Suppressor macrophage treated with lipopolysaccharide for 4 hours (primary cell): ENCODE measurements at places on chromosomes 1 and 21.

DNA sequence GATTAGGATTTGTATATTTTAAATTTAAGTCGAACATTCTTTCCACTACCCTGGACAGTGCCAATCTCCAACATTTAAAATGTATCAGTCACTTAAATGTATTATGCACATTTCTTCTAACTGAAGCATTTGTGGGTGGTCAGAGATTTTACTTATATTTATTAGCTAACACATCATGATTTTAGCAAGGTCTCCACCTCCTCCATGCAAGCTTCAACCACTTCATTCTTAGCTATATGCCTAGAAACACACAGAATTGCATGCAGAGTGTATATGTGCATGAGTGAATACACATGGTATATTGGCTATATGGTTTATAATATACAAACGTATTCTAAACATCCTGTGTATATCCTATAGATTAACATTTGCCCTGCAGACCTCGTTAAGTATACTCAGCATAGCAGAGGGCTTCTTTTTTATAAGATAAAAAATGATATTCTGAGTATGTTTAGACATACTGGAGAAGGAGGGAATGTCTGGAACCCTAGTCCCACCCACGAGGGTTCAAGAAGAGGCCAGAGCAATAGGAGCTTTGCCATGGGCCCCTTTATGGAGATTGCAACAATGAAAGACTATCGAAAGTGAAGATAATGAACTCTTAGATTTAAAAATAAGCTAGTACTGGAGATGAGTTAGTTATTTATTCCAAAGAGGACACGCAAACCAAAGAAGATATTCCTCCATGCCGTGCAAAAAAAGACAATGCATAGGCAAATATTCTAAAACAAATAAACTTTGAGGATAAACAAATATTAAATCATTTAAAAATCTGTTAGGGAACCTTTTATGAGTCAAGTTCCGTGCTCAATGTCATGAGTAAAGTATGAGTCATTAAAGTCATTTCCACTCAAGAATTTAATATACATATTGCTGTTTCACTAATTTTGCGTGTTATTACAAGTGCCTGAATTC, 480.4 kb downstream of the SIPA1L2 start:
- no peak for DNase-seq

DNA sequence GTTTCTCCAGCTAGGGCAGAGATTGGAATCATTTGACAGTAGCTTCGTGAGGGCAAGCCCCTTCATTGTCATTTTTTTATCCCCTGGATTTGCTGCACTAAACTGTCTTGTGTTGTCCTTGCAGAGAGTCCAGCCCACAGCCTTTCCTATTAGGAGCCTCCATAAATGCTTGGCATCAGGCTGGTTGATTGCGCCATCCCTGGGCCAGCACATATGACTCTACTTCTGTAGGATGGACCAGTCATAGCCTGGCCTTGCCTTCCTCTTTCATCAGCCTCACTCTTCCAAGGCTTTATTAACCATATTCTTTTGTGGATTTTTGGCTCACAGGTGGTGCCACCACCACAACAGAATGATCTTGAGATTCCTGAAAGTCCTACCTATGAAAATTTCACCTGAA, 31.4 kb downstream of the LY9 start:
- peak; percentile 85 for DNase-seq

DNA sequence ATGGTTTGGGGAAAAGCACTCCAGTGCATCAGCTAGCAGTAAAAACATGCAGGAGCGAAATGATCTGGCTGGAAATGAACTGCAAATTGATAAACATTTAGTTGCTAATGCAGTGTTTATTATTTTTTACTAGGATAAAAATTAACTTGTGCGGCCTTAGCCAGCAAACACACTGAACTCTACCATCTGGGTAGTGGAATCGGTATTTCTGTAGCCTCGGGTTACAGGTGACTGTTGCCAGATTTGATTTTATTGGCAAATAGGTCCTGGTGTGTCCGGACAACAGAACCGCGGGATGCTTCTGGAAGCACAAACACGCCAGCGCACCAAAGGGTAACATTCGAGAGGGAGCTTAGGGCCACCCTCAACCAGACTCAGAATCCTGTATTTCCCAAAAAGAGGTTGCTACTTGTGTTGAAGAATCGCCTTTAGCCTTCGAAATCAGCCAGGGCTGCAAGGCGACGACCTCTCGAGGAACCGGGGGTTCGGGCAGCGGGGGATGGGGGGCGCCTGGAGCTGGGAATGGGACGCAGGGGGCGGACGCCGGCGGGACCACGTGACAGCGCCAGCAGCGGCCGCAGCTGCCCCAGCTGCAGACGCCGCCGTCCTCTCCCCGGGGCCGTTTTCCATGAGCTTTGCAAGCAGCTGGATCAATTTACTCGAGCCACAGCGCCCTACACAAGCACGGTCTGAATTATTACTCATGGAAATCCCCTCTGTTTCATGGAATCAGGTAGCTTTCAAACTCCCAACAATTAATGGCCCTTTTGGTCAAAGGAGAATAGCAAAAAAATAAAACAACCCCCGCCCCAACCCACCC, 158.8 kb downstream of the TOMM20 start:
- no peak for DNase-seq

GRCh38 chr1:96579636-96580035, 141.9 kb upstream of the PTBP2 start:
- no peak for DNase-seq

GRCh38 chr1:995665-996633, 3.9 kb downstream of the HES4 start:
- peak; percentile 28 for DNase-seq

- no peak for DNase-seq
Measured at GRCh38 chr1:2875707-2876561, 74.4 kb upstream of the TTC34 start.

GRCh38 chr1:160104486-160104885, 6.1 kb upstream of the IGSF8 start:
- DNase-seq, result peak; percentile 67

DNA sequence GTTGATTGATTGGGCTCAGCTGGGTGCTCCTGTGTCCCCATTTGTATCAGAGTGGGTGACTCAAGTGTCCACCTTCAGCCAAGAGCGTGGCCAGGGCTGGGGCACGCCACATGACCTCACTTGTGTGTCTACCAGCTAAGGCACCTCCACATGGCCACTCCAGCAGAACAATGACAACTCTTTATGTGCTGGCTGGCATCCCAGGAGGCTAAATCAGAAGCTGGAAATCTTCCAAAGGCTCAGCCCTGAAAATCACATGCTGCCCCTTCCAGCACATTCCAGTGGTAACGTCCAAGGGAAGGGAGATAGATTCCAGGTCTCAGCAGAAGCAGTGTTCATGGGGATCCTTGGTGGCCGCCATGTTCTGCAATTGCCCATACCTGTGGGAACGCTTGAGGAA, 585.5 kb downstream of the AJAP1 start:
- no peak for DNase-seq

- DNase-seq, result no peak
Measured at GRCh38 chr1:15180945-15181523, 27.5 kb downstream of the TMEM51 start.

GRCh38 chr1:167216809-167217208, 3.9 kb upstream of the POU2F1 start:
- no peak for DNase-seq
